ENCODE measurements at places on chromosomes 11 and 22. TPM values are rescaled to one million over a fixed set of nuclear protein-coding genes. Genes with fewer than 3 reads are reported as not detected.

GRCh38 chr11:111623527-111624030 is 21.3 kb downstream of the SIK2 start:
- no peaks in the 10 kb centered on the region for H3K4me1 ChIP-seq
- no peaks in the 10 kb centered on the region for H3K27me3 ChIP-seq
- peaks cover 21% of the 10 kb centered on the region for H3K36me3 ChIP-seq
- H3K4me3 ChIP-seq, result no peak overlapping the region
- H3K27ac ChIP-seq, result no peak overlapping the region

DNA sequence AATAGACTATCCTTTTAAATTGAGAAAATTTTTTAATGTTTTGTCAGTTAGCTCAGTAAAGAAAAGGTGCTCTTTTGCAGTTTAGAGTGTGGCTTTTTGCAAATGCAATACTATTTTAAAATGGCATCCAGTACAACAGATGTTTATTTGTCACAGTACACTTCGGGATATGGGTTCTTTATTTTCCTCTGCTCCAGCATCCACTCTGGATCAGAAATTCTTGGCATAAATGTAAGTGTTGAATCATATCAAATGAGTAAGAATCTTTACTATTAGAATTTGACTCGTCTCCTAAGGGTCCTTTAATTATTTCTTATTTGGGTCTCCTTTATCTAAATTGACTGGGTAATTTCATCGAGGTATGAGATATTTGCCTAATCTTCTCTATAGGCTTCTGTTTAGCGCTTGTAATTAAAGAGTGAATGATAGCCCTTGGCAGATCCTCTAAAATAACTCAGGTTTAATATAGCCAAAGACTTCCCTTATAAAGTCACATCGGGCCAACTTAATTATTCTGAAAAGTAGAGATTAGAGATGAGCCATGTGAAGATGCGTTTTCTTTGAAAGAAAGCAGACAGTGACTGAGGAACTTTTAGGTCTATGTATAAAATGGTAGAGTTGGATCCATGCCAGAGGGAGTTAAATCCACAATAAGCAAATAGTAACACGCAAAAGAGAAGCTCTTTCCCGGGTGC is 132.7 kb downstream of the CASP12 start:
- no peak overlapping the region for H3K27ac ChIP-seq
- H3K4me3 ChIP-seq, result no peak overlapping the region
- H3K27me3 ChIP-seq, result no peaks in the 10 kb centered on the region
- no peaks in the 10 kb centered on the region for H3K4me1 ChIP-seq

GRCh38 chr11:17277024-17277584 is 565 bp downstream of the NUCB2 start:
- peak; percentile 52 for DNase-seq
- no peaks in the 10 kb centered on the region for H3K27me3 ChIP-seq
- H3K36me3 ChIP-seq, result no peaks in the 10 kb centered on the region
- H3K4me3 ChIP-seq, result peak overlapping the region; percentile 62
- H3K4me1 ChIP-seq, result peaks cover 5% of the 10 kb centered on the region
- H3K27ac ChIP-seq, result peak overlapping the region; percentile 46

- H3K4me3 ChIP-seq, result no peak overlapping the region
- H3K27ac ChIP-seq, result no peak overlapping the region
- no peak for DNase-seq
- H3K36me3 ChIP-seq, result no peaks in the 10 kb centered on the region
- H3K27me3 ChIP-seq, result no peaks in the 10 kb centered on the region
These were observed 1.8 kb upstream of the PPP1R14B start for GRCh38 chr11:64248578-64248977.

Gene RFPL2
- polyA plus RNA-seq, result 0.40 TPM

Gene CEND1
- polyA plus RNA-seq, result 8.2 TPM

Gene PES1
- 57.7 TPM for polyA plus RNA-seq

Gene E2F8
- polyA plus RNA-seq, result 9.6 TPM

Gene ANGPTL5
- polyA plus RNA-seq, result not detected
